Gastroesophageal sphincter (tissue), 4 donors: ENCODE measurements at places on chromosomes 16 and 17. TPM values are rescaled to one million over a fixed set of nuclear protein-coding genes. Genes with fewer than 3 reads are reported as not detected.

GRCh38 chr17:58337210-58337599 is 8.6 kb upstream of the TSPOAP1 start:
- no peak for ATAC-seq

DNA sequence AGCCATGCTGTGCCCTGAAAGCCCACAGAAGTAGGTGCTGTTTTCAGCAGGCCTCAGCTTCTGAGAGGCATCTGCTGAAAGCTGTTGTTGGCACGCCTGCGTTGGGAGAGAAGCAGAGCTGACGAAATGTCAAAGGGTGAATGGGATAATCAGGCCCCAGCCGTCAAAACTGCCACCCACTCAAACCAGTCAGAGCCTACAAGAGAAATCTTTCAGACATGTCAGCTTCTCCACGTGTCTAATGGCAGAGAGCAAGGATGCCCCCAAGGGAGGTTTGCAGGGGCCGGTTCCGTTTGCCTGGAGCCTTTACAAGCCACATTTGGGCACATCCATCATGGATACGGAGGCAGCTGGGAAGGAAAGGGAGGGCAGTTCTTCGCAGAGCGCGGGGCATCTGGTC is 568.2 kb upstream of the EEF2KMT start:
- no peak for ATAC-seq

DNA sequence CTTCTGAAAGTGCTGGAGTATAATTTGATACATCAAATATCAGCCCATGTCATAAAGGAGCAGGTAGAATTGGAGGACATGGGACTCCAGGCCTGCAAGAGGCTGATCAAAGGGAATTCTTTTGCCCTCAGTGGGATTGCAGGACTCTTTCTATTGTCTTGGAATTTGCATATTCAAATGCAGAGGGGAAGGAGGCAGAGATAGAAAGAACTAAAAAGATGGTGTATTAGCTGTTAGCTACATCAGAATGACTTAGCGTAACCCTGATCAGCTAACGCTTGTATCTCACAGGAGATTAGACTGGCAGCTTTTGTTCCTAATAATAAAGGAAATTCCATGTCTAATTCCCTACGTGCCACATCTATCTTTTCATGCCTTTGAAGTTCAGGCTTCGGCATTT is 1014.7 kb upstream of the RBFOX1 start:
- ATAC-seq: no peak

ZDHHC7 gene
- total RNA-seq: 68.6 TPM

KRT17 gene
- 17.4 TPM for total RNA-seq

- ATAC-seq: no peak
These were observed 15.5 kb downstream of the SNX11 start for GRCh38 chr17:48123111-48123510.

SPATA33 gene
- total RNA-seq: 1.7 TPM

GRCh38 chr16:1920727-1921171 is 2.5 kb upstream of the HS3ST6 start:
- no peak for ATAC-seq

DNA sequence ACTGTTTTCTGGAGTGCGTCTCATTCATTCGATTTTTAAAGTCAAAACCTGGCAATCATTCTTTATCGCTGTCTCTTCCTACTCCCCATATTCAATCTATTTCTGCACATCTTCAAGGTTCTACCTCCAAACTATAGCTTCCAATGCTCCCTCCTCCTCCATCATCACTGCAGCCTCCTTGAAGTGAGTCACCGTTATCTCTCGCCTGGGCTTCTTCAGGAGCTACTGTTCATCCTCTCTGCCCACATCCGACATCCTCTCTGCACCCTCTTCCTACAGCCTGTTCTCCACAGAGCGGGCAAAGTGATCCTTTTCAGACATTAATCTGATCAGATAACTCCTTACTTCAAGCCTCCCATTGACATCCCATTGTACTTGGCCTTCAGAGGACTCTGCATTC is 144.2 kb upstream of the DNAH9 start:
- no peak for ATAC-seq

DNA sequence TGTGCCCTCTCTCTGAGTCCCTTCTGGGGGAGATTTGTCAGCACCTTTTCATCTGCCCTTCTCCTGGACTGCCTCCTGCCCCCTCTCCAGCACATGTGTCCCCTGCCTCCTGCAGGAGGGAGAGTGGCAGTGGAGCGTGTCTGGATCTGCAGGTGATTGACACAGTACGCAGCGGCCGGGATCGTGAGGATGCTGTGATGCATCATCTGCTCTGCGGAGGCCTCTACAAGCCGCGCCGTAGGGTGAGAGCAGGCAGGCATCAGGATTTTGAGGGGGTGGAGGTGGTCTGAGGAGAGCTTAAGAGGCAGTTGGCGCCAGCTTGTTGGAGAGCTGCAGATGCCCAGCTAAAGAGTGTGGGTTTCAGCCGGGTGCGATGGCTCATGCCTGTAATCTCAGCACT is 10.9 kb downstream of the SLC9A5 start:
- ATAC-seq: no peak

DNA sequence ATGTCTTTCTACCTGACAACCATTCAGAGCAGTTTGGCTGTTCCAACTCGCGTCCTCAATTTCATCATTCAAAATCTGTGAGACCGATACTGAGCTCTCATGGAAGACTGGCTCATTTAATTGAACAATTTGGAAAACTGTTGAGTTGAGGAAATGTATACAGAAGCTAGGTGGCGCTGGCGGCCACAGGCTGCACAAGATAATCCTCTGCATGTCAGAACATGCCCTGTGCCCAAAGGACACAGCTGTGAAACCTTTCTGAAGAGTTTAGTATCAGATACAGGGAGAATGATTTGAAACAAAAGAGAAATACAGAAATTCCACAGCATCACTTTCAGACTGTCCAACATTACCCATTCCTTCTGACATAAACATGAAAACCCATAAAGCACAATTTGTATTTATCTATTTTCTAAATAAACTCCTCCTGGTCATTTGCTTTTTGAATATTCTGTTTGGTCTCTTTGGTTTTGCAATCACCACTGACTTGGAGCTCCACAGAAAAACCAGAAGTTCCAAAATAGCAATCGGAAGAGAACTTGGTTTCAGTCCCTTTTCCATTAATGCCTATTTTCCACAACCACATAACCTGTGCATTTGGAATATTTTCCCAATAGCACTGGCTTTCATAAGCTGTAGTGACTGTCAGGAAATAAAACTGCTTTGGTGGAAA is 192.8 kb downstream of the MAP2K6 start:
- peak; percentile 82 for ATAC-seq

- ATAC-seq: no peak
These were observed 49.7 kb downstream of the ACSM1 start for GRCh38 chr16:20647736-20648135.

TM4SF5 gene
- total RNA-seq: not detected

DNA sequence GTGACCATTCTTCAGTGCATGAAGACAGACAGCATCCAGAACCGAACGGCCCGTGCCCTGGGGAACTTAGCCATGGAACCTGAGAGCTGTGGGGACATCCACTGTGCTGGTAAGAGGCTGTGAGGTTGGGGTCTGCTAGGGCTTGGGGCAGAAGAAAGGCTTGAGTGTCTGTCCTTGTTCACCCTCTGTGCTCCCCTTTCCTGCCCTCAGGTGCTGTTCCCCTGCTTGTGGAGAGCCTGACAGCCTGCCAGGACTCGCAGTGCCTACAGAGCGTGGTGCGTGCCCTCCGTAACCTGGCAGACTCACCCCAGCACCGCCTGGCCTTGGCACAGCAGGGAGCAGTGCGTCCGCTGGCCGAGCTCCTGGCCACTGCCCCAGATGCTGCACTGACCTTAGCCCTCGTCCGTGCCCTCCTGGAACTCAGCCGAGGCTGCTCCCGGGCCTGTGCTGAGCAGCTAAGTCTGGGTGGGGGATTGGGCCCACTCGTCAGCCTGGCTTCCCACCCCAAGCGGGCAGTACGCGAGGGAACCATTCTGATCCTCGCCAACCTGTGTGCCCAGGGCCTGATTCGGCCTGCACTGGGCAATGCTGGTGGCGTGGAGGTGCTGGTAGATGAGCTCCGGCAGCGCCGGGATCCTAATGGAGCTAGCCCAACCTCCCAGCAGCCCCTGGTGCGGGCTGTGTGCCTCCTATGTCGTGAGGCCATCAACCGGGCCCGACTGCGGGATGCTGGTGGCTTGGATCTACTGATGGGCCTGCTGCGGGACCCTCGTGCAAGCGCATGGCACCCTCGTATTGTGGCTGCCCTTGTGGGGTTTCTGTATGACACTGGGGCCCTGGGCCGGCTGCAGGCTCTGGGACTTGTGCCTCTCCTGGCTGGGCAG is 2.9 kb downstream of the ARMC5 start:
- no peak for ATAC-seq
